ENCODE measurements at places on chromosomes 5 and 9. TPM values are rescaled to one million over a fixed set of nuclear protein-coding genes. Genes with fewer than 3 reads are reported as not detected.

DNA sequence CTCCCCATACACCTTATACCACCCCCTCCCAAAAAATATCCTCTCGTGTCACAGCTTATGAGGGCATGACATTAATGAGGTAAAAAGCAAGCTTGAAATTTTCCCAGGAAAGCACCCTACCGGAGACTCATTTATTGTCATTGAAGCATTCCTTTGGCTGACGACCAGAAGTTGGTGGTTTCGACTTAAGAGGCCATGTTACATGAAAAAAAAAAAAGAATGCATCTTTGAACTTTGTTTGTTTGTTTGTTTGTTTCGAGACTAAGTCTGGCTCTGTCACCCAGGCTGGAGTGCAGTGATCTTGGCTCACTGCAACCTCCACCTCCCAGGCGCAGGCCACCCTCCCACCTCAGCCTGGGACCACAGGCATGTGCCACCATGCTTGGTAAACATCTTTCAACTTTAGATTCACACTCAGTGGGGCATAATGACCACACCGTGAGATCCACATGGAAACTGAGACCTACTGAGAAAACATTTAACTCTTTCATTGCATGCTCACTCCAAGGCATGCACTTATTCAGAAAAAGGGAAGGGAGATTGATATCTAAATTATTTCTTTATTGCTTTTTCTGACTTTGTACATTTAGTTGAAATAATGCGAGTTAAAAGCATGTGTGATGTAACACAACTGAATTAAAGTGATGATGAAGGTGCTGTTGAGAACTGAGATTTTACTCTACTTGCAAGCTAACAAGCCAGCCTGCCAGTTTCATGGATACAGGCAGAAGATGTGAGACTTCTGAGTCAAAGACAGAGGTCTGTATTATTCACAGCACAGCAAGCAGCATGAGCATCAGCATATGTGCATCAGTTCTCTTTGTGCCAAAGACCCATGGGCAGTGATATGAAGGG lies 5.1 kb upstream of the RAB14 start:
- H3K4me1 ChIP-seq: no peaks in the 10 kb centered on the region
- no peak overlapping the region for H3K27ac ChIP-seq
- H3K36me3 ChIP-seq: no peaks in the 10 kb centered on the region
- H3K27me3 ChIP-seq: no peaks in the 10 kb centered on the region
- H3K4me3 ChIP-seq: no peak overlapping the region

DNA sequence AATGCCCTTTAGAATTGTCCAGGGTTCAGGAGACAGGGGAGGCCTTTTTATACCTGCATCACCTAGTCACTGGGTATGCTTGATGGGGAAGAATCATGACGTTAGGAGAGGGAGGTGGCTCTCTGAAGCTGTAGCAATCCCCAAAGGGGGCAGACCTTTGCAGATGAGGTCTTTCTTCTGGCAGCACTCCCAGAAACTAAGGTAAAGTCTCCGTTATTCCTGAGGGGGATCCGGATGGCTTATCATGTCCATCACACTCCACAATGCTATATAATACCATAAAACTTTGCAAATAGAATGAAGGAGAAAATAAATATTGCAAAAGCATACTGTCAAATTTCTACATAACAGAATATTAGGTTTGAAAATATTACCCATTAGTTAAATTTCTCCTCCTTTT lies 21.5 kb upstream of the CAST start:
- DNase-seq: no peak
- no peak overlapping the region for H3K27ac ChIP-seq
- H3K4me1 ChIP-seq: no peaks in the 10 kb centered on the region
- no peaks in the 10 kb centered on the region for H3K36me3 ChIP-seq
- H3K4me3 ChIP-seq: no peak overlapping the region

DNA sequence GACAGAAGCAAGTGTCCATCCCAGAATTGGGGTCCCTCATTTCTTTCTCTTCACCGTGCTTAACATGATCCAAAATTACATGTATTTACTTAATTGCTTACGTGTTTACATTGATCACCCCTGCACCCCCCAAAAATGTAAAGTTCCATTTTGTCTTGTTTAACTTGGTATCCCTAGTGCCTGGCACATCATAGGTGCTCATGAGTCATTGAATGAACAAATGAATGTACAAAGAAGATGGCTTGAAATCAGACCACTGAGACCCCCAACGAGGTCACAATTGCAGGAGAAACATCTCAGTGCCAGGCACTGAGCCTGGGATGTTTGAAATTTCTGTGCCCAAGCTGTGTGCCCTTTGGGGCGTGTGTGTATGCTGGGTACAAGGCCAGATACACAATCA lies 45.2 kb upstream of the NDFIP1 start:
- no peak overlapping the region for H3K4me3 ChIP-seq
- no peaks in the 10 kb centered on the region for H3K27me3 ChIP-seq
- H3K4me1 ChIP-seq: peaks cover 20% of the 10 kb centered on the region
- DNase-seq: no peak

DNA sequence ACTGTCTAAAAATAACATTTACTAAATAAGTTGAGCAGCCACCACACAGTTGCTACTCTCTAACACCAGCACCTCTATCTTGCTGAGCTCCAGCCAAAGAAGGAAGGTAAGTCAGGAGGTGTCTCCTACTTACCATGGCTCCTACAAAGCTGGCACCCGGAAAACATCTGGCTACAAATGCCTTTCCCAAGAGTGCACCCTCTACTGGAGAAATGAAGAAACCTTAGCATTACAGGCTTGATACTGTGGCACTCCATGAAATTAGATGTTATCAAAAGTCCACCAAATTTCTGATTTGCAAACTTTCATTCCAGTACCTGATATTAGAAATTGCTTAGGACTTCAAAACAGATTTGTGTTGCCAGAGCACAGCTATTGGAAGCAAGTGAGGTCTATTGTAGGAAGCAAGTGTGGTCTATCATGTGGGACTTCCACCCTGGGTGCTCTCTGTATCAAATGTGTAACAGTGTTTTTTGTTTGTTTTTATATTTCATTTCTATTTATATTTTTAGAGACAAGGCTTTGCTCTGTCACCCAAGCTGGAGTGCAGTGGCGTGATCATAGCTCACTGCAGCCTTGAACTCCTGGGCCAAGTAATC lies 25.7 kb upstream of the RFK start:
- no peaks in the 10 kb centered on the region for H3K36me3 ChIP-seq
- H3K27ac ChIP-seq: no peak overlapping the region
- H3K27me3 ChIP-seq: no peaks in the 10 kb centered on the region
- peaks cover 24% of the 10 kb centered on the region for H3K4me1 ChIP-seq
- DNase-seq: peak; percentile 31

- H3K4me3 ChIP-seq: no peak overlapping the region
- DNase-seq: no peak
- no peak overlapping the region for H3K27ac ChIP-seq
These were observed 23.8 kb upstream of the IQGAP2 start for GRCh38 chr5:76379316-76379715.

GRCh38 chr9:129484352-129485000 lies 136.4 kb downstream of the C9orf50 start:
- no peaks in the 10 kb centered on the region for H3K27me3 ChIP-seq
- no peak for DNase-seq
- H3K27ac ChIP-seq: peak overlapping the region; percentile 100
- no peaks in the 10 kb centered on the region for H3K36me3 ChIP-seq
- H3K4me1 ChIP-seq: peaks cover 82% of the 10 kb centered on the region
- H3K4me3 ChIP-seq: no peak overlapping the region

GRCh38 chr5:109191153-109191558 lies 218.6 kb downstream of the PJA2 start:
- H3K4me1 ChIP-seq: no peaks in the 10 kb centered on the region
- H3K4me3 ChIP-seq: no peak overlapping the region
- no peak for DNase-seq

DNA sequence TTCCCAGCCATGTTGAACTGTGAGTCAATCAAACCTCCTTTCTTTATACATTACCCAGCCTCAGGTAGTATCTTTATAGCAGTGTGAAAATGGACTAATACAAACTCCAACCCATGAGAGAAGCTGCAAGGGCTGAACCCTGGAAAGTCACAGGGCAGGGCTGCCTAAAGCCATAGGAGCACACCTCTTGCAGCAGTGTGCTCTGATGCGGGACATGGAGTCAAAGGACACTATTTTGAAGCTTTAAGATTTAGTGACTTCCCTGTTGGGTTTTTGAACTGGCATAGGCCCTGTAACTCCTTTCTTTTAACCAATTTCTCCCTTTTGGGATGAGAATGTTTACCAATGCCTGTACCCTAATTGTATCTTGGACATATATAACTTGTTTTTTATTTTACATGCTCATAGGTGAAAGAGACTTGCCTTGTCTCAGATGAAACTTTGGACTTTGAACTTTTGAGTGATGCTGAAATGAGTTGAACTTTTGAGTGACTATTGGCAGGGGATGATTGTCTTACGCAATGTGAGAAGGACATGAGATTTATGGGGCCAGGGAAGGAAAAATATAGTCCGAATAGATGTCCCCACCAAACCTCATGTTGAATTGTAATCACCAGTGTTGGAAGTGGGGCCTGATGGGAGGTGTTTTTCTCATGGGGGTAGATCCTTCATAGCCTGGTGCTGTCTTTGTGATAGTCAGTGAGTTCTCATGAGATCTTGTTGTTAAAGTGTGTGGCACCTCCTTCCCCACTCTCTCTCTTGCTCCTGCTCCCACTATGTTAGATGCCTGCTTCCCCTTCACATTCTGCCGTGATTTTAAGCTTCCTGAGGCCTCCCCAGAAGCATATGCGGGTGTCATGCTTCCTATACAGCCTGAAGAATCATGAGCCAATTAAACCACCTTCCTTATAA lies 159.5 kb upstream of the SPEF2 start:
- H3K27me3 ChIP-seq: no peaks in the 10 kb centered on the region
- H3K27ac ChIP-seq: no peak overlapping the region
- H3K4me1 ChIP-seq: no peaks in the 10 kb centered on the region
- no peak overlapping the region for H3K4me3 ChIP-seq
- no peaks in the 10 kb centered on the region for H3K36me3 ChIP-seq

- no peak overlapping the region for H3K4me3 ChIP-seq
- no peaks in the 10 kb centered on the region for H3K27me3 ChIP-seq
- no peak for DNase-seq
- H3K4me1 ChIP-seq: peaks cover 41% of the 10 kb centered on the region
- peak overlapping the region; percentile 46 for H3K27ac ChIP-seq
- H3K36me3 ChIP-seq: no peaks in the 10 kb centered on the region
These were observed 49.5 kb downstream of the DAB2IP start for GRCh38 chr9:121700832-121701419.

- H3K27ac ChIP-seq: no peak overlapping the region
- H3K27me3 ChIP-seq: no peaks in the 10 kb centered on the region
- no peaks in the 10 kb centered on the region for H3K36me3 ChIP-seq
- DNase-seq: no peak
These were observed 29.6 kb downstream of the PTTG1 start for GRCh38 chr5:160451281-160451680.

DNA sequence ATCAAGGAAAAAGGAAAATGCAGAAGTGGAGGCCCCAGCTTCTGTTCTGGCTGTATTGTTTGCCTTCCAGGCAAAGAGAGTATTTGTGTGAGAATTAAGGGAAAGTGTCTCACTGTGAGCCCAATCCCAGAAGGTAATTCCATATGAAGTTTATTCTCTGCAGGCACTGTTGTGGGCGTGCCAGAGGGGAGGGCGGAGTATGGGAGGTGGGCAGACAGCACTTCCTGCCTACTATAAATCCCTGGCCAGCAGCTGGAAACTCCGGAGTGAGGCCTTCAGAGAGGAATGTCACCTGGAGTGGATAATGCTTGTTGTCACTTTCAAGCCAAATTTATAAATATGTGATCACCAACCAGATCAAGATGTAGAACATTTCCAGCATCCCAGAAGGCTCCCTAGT lies 209.5 kb downstream of the ARHGAP26 start:
- no peak overlapping the region for H3K4me3 ChIP-seq
- H3K36me3 ChIP-seq: no peaks in the 10 kb centered on the region
- DNase-seq: no peak

- H3K4me1 ChIP-seq: peaks cover 44% of the 10 kb centered on the region
- no peak for DNase-seq
- H3K27ac ChIP-seq: no peak overlapping the region
- no peak overlapping the region for H3K4me3 ChIP-seq
- H3K36me3 ChIP-seq: peaks cover 1% of the 10 kb centered on the region
These were observed 23.6 kb downstream of the RASEF start for GRCh38 chr9:83039303-83039702.

DNA sequence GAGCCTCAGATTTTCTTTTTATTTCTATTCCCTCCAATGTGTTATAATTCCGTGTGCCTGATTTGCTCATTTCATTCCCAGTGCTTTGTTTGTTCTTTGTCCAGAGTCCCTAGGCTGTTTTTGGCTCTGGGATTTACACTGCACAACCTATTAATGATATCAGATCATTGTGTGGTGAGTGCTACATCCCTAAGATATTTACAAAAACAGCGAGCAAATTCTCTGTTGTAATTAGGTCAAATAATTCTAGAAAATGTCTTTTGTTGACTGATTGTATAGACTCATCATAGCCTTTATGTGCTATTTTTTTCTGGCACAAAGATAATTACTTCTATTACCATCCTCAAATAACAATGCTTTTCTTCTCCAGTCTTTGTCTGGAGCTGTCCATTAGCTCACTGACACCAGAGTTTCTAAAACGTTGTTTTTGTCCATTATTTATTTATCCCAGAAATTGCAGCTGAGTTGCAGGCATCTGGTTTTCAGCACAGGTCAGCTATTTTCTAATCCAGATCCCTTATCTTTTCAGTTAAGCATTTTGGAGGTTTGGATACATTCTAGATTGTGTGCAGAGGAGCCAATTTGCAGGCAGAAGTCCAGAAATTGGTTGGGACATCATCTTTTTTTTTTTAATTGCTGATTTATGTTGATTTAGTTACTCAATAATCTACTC lies 379.9 kb upstream of the DMAC1 start:
- no peak for DNase-seq
- H3K27ac ChIP-seq: no peak overlapping the region
- H3K27me3 ChIP-seq: no peaks in the 10 kb centered on the region
- no peaks in the 10 kb centered on the region for H3K36me3 ChIP-seq
- no peaks in the 10 kb centered on the region for H3K4me1 ChIP-seq

The TIFAB gene
- total RNA-seq: not detected

The PCDHGA9 gene
- 8.2 TPM for total RNA-seq

The LRRC26 gene
- not detected for total RNA-seq

The DDX4 gene
- total RNA-seq: not detected

The SPATA9 gene
- total RNA-seq: not detected

The SLCO6A1 gene
- not detected for total RNA-seq

The C5orf15 gene
- 28.0 TPM for total RNA-seq

The SYK gene
- 11.2 TPM for total RNA-seq

The CCNB1 gene
- 1.6 TPM for total RNA-seq
